ENCODE measurements at places on chromosomes 4 and X.

DNA sequence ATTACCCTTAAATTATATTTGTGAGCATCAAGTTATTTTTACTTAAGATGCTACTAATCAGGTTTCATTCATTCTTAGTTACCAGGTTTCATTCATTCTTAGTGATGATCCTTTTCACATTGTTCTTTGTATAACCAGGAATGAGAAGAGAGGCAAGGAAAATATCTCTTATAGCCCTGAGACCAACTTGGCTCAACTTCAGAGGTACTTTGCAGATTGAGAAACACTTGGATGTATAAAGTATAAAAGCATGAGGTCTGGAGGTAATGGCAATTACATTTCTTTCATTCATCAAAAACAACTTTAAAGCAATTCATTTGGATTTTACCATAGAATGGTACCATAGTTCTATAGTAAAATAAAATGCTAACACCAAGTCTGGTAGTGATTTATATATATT is 231.0 kb downstream of the PRDM5 start:
- DNase-seq = no peak

GRCh38 chrX:136697156-136697555 is 49.2 kb downstream of the CD40LG start:
- no peak for DNase-seq

DNA sequence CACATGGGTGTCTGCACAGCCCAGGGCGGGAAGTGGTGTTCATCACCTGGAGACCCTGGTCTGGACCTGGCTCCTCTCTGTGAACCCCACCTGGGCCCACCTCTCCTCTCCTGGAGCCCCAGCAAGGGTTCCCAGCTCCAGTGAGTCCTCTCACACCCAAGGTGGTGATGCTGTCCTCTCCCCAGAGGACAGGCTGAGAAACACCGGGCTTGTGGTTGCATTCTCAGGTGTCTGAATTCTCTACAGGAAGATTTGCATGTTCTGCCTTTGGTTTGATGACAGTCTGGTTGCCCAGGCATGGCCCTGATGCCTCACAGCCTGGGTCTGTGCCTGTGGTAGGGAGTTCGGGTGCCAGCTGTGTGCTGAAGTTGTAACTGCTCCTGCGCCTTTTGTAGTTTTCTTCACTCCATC is 3.8 kb downstream of the MAEA start:
- DNase-seq = no peak

DNA sequence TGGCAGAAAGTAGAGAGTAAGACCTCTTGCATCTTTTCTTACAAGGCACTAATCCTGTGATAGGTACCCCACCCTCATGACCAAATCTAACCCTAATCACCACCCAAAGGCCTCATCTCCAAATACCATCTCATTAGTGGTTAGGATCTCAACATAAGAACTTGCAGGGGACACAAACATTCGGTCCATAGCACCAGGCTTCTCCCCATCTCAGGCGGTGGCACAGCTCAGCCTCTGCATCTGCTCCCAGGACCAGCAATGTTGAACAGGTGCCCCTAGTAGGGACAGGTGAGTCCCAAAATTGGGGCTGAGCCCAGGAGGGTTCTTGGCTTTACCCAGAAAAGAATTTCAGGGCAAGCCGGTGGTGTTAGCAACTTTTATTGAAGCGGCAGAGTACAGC is 8.4 kb upstream of the MRFAP1 start:
- DNase-seq = no peak

- DNase-seq = no peak
Measured at GRCh38 chr4:138535316-138535715, 293.2 kb upstream of the SLC7A11 start.

- no peak for DNase-seq
Measured at GRCh38 chr4:26217481-26217880, 103.3 kb upstream of the RBPJ start.

- no peak for DNase-seq
Measured at GRCh38 chr4:3822230-3822947, 56.2 kb downstream of the ADRA2C start.

DNA sequence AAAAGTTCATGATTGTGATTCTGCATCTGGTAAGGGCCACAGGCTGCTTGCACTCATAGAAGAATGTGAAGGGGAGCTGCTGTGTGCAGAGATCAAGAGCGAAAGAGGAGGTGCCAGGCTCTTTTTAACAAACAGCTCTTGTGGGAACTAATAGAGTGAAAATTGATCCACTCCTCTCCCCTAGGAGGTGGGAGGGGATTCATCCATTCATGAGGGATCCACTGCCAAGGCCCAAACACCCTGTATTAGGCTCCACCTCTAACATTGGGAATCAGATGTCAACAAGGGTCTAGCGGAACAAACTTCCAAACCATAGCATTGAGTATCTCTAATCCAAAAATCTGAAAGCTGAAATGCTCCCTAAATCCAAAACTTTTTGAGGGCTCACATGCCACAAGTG is 16.4 kb upstream of the PPID start:
- no peak for DNase-seq

GRCh38 chrX:38095971-38096529 is 89.7 kb downstream of the SYTL5 start:
- DNase-seq = no peak

GRCh38 chr4:105936901-105937300 is 41.6 kb downstream of the NPNT start:
- no peak for DNase-seq

- DNase-seq = no peak
Measured at GRCh38 chrX:135973025-135973547, 702 bp downstream of the MMGT1 start.

DNA sequence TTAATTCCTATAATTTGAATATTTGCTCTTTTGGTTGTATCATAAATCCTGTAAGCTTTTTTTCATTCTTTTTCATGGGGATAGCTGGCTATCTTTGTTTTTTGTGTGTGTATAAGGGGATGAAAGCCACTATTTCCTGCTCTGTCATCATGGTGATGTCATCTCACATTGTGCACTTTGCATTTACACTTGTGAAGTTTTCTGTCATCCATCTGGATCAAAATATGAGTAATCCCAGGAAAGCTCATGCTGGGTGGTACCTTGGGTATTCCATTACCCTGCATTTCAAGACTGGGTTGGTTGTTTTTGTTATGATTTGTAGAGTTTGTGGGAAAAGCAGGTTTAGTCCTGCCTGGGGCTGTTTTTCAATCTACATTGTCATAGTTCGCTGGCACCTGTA is 367.3 kb downstream of the CHIC1 start:
- DNase-seq = no peak

GRCh38 chrX:136712650-136713310 is 64.8 kb downstream of the CD40LG start:
- DNase-seq = no peak

GRCh38 chr4:30720021-30720660 is at the start of gene PCDH7:
Gene PCDH7 (plus strand): TSS chr4:30720369. CDS start chr4:30721423, 1,054 bp downstream.
- no peak for DNase-seq

DNA sequence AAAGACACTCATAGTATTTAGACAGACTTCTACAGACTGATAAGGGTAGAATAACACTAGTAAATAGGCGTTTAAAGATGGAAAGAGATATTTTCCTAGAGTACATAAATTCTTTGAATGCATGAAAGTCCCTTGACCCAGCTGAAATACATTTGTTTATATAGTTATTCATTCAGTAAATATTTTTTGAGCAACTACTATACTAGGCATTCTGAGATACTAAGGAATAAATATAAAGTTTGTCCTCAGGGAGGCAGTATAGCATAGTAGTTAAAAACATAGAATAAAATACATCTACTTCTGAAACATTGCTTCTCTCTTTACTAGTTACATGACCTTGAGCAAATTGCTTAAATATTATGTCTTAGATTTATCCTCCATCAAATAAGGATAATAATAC is 27.4 kb downstream of the HMGN5 start:
- DNase-seq = no peak

DNA sequence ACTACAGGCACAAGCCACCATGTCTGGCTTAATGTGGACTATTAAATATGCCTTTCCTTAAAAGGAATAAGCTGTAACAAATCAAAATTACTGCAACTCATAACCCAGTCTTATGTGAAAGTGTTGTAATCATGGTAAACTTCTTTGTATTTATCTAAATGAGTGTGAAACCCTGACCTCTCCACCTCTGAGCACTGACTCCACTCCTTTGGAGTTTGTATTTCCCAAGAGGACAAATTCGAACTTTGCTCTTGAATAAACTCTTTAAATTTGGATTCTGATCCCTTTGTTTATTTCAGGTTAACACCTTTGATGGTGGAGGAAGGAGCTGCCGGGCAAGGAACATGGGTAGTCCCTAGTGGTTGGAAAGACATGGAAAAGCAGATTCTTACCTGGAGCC is 48.3 kb upstream of the FAM9A start:
- no peak for DNase-seq

DNA sequence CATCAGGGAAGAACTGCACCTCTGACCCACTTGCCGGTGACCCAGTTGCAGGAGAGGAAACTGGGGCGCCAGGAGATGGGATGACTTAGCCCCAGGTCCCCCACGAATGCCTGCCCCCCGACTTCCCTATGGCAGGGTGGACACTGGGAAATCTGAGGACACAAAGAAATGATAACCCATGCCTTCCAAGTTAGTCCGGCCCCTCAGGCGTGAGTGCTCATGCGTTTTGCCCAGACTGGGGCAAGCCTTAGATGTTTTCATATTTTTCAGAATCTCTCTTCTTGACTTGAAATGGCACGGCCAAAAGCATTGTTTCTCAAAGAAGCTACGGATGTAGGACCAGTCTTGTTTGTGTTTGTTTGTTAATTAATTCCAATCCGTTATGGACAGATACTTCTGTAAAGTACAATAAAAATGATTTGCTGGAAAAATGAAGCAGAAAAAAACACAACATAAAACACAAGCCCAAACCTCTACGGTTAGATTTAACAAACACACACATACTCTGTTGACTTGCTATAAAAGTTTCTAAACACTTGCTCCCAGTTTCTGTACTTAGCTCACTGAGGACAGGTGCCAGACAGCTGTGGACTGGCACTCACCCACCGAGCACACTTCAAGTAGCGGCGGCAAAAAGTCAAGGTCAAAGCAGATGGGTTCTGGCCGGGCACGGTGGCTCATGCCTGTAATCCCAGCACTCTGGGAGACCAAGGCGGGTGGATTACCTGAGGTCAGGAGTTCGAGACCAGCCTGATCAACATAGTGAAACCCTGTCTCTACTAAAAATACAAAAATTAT is 341.5 kb downstream of the BCOR start:
- no peak for DNase-seq

DNA sequence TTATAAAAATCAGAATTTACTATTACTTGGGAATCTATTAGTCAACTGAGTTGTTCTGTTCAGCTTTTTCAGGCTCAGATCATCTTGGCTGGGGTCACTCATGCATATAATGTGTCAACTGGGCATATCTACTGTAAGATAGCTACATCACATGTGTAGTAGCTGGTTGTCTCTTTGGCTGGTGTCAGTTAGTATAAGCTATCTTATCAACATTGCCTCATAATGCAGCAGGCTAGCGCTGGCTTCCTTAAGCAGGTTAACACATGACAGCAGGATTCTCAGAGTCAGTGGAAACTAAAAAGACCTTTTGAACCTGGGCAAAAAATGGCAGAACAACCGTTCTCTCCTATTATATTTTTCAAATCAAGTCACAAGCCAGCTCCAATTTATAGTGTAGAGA is 378.3 kb upstream of the PCDH10 start:
- no peak for DNase-seq

DNA sequence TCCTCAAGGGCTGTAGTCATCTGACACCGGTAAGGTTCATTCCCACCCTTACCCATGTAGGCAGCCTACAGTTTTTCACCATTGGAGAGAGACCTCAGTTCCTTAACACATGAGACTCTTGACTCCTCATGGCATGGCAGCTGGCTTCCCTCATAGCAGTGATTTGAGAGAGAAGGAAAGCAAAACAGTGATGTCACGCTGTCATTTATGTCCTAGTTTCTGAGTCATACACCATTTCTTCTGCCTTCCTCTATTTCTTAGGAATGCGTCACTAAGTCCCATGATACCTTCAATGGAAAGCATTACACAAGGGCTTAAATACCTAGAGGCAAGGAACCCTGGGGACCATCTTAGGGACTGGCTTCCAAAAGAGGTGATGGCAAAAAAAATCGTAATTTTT is 226.1 kb downstream of the SPCS3 start:
- no peak for DNase-seq

- no peak for DNase-seq
Measured at GRCh38 chr4:86249074-86249473, 110.8 kb downstream of the MAPK10 start.

DNA sequence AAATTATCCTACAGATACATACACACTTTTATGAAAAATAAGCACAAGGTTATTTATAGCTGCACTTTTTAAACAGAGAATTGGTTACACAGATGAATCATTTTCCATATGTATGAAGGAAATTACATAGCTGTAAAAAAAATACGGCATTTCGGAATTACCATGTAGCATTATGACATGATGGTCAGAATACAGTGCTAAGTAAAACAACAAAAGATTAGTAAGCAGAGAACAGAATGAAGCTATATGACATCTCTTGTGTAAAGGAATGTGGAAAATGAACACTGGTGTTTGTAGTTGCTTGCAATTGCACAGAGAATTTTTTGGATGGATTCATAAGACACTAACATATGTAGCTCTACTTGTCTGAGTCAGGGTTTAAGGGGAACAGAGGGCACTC is 1222.0 kb upstream of the PRKX start:
- DNase-seq = no peak

- DNase-seq = no peak
Measured at GRCh38 chr4:102569200-102569599, 68.0 kb downstream of the NFKB1 start.

DNA sequence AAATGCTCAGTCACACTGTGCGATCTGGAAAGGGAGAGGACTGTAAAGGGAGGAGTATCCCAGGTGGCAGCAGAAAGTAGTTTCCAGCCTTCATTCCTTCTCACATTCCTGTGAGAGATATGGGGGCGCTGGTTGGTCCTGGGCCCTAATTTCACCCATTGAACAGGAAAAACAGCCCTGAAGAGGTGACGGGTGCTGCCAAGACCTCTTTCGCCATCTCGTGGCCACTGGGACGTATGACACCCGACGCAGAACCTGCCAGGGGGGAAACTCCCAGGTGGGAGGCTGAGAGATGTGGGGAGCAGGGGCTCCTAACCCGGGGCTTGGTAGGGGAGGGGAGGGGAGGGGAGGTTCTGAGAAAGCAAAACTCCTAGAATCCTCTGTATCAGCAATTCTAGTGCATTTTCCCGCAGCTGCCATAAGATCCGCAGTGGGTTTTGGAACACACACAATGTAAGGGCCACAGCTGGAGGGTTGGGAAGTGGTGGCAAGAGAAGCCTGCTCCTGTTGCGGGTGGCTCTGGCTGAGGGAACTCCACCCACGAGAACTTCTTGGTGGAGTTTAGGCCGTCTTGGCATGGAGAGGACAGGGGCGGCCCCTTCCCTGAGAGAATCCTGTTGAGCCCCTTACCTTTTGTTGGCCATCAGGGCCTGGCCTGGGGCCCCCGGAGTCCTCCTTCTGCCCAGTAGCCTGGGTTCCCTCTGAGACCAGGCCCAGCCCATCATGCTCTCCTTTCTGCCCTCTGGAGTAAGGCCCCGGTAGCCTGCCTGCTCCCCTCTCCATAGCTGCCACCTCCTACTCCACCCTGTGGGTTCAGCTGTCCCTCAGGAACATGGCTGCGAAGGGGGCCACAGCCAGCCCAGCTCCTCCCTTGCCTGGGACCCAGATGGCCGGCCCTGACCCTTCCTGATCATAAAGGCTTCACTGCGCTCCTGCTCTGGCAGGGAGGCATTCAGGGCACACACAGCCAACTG is 134.1 kb downstream of the OR13H1 start:
- DNase-seq = peak; percentile 20

- no peak for DNase-seq
Measured at GRCh38 chr4:172900900-172901299, 267.7 kb upstream of the GALNT7 start.

All from naive B cell (primary cell).